ENCODE measurements at places on chromosomes 16 and 17. TPM values are rescaled to one million over a fixed set of nuclear protein-coding genes. Genes with fewer than 3 reads are reported as not detected.

Gene SLC6A2
- not detected for total RNA-seq

Gene MYH8
- not detected for total RNA-seq

Gene SEZ6L2
- 2.0 TPM for total RNA-seq

Gene AOC2
- total RNA-seq: 6.0 TPM

Gene ZNF385C
- 0.48 TPM for total RNA-seq

Gene KREMEN2
- 3.2 TPM for total RNA-seq

Gene ABCA3
- 3.5 TPM for total RNA-seq

DNA sequence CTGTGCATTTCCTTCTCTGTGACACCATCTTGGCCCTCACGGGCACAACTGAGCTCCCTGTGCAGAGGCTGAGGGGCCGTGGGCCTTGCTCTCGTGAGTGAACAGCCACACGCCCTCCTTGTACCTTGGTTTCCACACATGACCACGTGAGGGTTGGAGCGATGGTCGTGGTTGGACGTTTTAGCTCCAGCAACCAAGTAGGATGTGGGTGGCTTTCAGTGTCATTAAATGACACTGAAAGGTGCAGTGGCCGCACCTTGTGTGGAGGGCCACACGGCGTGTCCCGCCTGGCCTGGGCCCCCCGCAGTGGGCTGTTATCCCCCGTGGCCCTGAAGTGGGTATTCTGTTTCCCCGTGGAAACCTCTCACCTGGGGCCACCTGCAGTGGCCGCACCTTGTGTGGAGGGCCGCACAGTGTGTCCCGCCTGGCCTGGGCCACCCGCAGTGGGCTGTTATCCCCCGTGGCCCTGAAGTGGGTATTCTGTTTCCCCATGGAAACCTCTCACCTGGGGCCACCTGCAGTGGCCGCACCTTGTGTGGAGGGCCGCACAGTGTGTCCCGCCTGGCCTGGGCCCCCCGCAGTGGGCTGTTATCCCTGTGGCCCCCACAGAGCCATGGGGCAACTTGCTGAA lies 28.2 kb downstream of the ACSF3 start:
- H3K27me3 ChIP-seq: no peaks in the 10 kb centered on the region
- DNase-seq: no peak
- H3K36me3 ChIP-seq: no peaks in the 10 kb centered on the region
- H3K27ac ChIP-seq: peak overlapping the region; percentile 64

DNA sequence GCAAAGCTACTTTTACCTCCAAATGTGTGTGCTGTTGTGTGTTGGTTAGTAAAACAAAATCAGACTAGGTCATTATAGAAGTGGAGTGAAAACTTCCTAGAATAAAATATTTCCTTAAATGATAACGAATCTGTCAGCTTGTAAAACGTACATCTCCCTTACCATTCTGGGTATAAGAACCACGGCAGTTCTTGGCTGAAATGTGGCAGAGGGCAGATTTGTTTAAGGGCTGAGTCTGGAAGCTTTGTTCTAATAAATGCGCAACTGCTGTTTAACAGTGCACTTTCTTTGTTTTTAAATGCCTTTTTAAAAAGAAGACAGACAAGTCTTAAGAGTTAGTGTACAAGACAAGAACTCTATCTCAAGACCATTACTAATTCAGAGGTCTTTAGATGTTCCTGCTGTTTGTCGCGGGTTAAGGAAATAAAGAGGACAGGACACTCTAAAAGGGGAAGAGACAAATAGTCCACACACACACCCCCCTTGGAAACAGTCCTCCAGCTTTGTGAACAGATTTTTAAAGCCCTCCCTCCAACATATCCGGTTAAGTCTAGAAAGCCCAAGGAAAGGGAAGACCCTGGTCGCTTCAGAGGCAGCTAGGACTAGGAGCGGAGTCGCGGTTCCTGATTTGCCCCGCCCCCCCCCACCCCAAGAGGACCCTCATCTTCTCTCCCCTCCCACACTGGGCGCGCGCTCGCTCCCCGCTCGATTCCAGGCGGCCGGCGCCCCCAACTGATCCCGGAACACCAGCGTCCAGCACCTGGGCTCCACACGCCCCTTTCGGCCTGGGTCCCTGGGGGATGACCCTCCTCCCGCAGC lies 658 bp downstream of the SYNRG start:
- H3K36me3 ChIP-seq: peaks cover 7% of the 10 kb centered on the region
- no peaks in the 10 kb centered on the region for H3K27me3 ChIP-seq
- DNase-seq: no peak
- peak overlapping the region; percentile 97 for H3K27ac ChIP-seq
- H3K4me3 ChIP-seq: peak overlapping the region; percentile 100

DNA sequence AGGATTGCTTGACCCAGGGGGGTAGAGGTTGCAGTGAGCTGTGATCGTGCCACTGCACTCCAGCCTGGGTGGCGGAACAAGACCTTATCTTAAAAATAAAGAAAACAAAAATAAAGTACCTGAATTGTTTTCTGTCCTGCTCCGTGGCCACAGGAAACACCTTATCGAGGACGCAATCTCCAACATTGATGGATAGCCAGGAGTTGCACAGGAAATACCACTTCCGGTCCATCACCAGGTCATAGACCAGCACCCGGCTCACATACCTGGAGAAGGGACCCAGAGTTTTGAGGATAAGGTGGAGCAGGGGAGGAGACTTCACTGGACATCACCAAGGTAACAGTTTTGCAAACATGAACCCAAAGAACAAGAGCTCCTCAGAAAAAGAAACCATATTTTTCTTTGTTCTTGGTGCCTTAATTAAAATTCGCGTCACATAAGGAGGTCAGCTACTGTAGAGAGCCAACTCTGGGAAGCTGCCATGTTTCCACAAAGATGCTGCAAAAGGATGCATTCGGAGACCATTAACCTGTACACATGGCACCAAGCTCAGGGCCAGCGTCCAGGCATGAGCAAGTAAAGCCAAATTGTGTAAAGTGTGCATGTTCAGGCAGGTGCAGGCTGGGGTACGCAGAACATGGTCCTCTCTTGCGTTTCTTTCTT lies 55.6 kb upstream of the GCSH start:
- H3K4me3 ChIP-seq: no peak overlapping the region
- DNase-seq: no peak
- no peaks in the 10 kb centered on the region for H3K36me3 ChIP-seq
- H3K27me3 ChIP-seq: no peaks in the 10 kb centered on the region

DNA sequence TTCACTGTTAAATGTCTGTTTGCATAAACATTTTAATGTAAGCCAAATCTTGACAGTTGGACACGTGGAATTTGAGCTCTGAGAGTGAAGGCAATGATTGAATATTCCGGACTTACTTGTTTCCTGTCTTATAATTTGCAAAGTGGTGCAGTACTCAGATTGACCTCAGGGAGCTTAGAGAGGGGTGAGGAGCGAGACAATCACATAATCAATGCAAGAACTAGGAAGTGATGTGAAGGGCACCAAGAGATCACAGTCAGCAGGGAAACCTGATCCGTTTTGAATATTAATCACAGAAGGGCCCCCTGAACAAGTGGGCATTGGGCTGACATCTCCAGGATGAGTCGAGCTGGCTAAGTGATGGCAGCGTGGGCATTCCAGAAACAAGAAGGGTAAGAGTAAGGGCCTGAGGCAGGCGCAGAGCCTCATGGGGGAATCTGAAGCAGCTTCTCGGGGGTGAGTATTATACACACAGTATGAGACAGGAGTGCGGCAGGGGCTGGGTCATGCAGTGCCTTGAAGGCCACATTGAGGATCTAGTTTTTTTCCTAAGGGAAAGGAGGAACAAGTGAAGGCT lies 26.1 kb downstream of the TEX2 start:
- no peak overlapping the region for H3K27ac ChIP-seq
- H3K36me3 ChIP-seq: no peaks in the 10 kb centered on the region
- H3K27me3 ChIP-seq: no peaks in the 10 kb centered on the region
- H3K4me1 ChIP-seq: peaks cover 17% of the 10 kb centered on the region

- DNase-seq: no peak
- H3K27ac ChIP-seq: no peak overlapping the region
- H3K27me3 ChIP-seq: peaks cover 100% of the 10 kb centered on the region
- no peak overlapping the region for H3K4me3 ChIP-seq
- peaks cover 37% of the 10 kb centered on the region for H3K4me1 ChIP-seq
Measured at GRCh38 chr17:36935671-36936454, 1.4 kb upstream of the LHX1 start.

DNA sequence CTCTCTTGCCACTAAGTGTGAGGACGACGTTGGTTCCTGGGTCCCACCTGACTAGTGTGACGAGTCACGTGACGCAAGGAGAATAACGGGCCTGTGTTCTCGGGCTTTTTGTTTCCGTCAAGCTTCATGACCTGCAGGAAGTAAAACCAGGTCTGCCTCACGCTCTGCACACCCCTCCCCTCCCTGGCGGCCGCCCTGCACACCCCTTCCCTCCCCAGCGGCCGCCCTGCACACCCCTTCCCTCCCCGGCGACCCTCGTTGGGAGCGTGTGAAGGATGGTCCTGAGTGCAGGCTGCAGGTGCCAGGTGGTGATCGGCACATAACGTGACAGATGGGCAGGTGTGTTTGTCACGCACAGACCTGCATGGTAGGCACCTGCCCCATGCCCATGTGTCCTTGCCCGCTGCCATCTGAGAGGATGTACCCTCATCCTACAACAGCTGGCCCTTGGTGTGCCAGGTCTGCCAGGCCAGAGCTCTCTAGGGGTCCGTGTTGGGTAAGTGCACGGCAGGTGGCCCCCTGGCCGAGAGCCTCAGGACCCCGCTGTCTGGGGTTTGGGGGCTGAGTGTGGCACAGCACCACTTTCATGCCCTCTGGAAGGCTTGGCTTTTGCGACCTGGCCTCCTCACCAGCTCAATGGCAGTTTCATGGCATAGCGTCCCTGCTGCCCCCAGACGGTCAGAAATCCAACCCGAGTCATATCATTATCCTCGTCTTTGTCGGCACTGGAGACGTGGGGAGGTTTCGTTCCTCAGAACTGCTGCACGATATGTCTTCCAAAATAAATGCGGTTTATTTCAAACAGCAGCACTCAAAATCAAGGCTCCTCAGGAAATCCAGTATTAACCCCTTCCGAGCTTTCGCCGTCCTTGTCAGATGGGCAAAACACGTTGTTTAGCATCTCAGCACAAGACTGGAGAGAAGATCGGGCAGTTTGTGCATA lies 191.8 kb upstream of the CHMP6 start:
- H3K4me3 ChIP-seq: no peak overlapping the region
- H3K36me3 ChIP-seq: no peaks in the 10 kb centered on the region
- no peak for DNase-seq
- no peaks in the 10 kb centered on the region for H3K27me3 ChIP-seq
- H3K27ac ChIP-seq: no peak overlapping the region

DNA sequence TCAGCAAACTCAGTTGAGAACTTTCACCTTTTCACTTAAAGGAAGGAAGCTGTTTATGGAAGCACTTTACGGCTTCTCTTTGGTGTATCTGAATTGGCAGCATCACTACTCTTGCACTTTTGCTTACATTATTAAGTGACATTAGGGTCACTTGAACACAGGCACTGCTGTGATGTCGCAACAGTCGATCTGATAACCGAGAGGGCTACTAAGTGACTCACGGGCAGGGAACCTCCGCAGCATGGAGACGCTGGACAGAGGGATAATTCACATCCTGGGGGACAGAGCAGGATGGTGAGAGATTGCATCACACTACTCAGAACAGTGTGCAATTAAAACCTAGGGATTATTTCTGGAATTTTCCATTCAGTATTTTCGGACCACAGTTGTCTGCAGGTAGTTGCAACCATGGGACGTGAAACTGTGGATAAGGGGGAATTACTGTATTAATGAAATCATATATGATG lies 56.5 kb downstream of the DNAH2 start:
- H3K27ac ChIP-seq: no peak overlapping the region
- peaks cover 5% of the 10 kb centered on the region for H3K27me3 ChIP-seq
- DNase-seq: no peak

- peaks cover 15% of the 10 kb centered on the region for H3K27me3 ChIP-seq
- no peak overlapping the region for H3K27ac ChIP-seq
- H3K36me3 ChIP-seq: peaks cover 1% of the 10 kb centered on the region
Measured at GRCh38 chr17:34195987-34196386, 59.1 kb upstream of the CCL2 start.

DNA sequence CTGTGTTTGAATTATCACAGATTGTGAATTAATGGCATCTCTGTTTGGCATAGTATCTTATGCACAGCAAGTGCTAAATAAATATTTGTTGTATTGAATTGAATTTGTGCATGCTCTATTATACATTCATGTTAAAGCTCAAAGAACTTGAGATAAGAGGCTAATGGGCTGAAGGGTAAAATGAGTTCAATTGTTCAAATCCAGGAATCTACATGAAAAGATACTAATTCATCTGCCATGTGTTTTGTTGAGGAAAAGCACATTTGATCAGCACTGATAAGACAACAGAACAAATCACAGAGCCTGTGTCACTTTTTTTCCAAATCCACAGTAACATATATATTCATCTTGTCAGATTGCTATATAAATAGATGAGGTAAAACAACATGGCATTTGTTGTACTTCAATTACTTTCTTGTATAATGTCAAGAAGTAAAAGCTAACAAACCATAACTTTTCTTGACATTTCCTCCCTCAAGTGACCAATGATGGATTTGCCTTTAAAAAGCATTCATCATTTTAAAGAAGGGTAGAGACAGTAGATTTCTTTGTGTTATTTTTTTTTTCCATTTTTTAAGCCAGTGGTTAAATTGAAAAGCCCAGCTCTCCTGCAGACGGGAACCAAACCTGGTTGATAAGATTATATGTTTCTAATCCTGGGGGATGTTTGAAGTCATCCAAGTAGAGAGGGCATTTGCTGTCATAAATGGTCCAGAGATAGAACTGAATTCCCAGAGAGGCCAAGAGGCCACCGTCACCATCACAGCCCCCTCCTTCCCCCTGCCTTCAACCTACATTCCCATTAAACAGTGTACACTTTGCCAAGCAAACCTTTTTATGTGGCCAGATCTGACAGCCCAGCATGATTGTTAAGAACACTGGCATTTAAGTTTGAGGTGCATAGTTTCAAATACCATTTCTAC lies 123.0 kb downstream of the CHD9NB start:
- no peak overlapping the region for H3K27ac ChIP-seq
- no peaks in the 10 kb centered on the region for H3K27me3 ChIP-seq
- H3K4me1 ChIP-seq: no peaks in the 10 kb centered on the region

DNA sequence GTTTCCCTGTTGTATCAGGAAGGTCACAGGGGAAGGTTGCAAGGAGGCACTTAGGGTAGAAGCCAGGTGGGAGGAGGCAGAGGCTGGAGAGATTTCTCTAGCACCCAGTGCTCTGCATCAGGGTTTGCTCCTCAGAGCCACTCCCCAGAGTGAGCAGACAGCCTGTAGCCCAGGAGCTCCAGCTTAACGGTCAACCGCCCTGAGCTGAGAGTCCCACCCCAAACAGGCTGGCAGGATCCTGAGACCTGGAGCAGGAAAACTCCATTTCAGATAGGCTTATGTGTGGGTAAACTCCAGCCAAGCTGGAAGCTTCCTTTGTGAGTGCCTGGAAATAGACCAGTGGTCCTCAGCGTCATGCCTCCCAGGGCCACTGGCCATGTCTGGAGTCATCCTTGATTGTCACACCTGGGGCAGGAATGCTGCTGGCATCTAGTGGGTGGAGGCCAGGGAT lies 37.9 kb downstream of the MPRIP start:
- H3K27me3 ChIP-seq: no peaks in the 10 kb centered on the region
- H3K4me1 ChIP-seq: peaks cover 35% of the 10 kb centered on the region
- no peak overlapping the region for H3K4me3 ChIP-seq
- peak overlapping the region; percentile 57 for H3K27ac ChIP-seq
- DNase-seq: no peak

Measured in transverse colon (tissue), 4 donors.